ENCODE measurements at places on chromosomes 16 and 17.
A peak's percentile ranks its signal among the peaks of the same experiment; 100 is the strongest.

GRCh38 chr17:77377710-77378235, 237.0 kb downstream of the SEC14L1 start:
- DNase-seq, result no peak

DNA sequence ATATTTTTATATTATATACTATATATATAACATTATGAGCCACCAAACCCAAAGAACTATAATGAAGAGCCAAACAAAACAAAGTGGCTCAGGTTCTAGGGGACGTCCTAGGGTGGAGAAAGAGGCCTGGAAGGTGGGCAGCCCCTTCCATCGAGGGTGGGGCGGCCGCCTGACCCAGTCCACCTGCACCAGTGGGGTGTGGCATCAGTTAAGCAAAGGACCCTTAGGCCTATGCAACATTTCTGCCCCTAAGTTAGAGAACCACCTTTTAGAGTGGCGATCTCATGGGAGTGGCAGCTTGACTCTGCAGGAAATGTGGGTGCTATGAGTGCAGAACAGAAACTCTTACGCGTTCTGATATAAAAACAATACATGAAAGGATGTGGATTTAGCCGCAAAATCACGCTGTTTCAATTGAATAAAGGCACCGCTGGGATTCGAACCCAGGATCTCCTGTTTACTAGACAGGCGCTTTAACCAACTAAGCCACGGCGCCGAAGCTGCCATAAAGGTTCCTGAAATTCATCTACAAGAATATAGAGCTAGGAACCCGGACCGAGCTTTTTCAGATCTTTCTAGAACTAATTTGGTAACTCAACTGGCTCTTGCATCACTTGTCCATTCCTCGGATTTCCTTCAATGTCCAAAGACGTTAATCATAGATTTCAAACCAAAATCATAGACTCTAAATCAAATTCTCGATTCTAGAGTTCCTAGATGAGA, 15.6 kb upstream of the AURKB start:
- DNase-seq, result peak; percentile 20

DNA sequence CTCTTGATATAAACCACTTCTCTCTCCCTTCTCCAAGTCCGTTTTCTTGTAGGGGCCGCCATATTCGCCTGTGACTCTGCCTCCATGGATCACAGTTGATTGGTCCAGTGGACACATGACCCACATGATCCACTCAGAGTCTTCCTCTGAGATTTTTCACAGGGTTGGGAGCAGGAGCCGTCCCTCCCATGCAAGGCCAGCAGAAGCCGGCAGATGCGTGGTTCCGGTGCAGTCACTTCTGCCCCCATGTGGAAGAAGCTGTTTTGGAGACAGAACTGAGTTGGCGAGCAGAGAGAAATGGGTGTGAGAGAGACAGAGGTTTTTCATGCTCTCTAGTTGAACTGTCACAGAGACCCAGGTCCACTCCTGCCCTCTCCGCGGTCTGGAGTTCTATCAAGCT, 83.3 kb downstream of the C16orf95 start:
- DNase-seq, result no peak

DNA sequence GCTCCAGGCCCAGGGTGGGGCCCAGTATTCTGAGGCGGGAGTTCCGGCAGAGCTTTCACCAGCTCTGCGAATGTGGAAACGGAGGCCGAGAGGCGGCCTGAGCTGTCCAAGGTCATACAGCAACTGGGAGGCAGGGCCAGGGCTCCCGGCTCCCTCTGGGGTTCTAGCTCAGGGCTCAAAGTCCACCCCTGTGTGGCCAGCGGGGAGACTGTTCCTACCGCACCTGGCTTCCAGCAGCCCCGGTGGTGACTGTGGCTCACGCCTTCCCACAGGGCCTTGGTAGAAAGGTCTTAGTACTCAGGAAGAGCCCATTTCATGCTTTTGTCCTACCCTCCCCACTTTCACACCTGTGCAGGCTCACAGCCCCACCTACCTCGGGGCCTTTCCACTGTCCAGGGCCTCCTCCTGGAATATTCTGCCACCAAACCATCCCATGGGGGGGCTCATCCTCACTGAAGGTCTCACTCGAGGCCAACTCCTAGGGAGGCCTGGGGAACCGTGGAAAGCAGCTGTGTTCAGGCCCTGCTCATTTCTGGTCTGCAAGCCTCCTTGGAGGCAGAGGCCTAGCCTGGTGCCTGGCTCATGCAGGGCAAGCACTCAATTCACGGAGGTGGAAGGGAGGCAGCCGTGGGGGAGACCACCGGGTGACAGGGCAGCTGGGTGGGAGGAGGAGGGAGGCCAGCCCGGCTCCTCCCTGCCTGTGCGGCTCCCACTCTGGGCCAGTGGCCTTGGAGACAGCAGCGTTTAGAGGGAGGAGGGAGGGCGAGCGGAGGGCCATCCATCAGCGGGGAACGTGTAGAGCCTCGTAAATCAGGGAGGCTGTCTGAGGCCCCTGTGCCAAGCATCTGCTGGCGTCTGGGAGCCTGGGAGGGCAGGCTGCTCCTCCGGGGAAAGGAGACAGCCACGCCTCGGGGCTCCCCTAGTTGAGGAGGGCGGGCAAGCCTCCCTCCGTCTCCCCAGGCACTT, 12.7 kb upstream of the DOC2B start:
- DNase-seq, result no peak

DNA sequence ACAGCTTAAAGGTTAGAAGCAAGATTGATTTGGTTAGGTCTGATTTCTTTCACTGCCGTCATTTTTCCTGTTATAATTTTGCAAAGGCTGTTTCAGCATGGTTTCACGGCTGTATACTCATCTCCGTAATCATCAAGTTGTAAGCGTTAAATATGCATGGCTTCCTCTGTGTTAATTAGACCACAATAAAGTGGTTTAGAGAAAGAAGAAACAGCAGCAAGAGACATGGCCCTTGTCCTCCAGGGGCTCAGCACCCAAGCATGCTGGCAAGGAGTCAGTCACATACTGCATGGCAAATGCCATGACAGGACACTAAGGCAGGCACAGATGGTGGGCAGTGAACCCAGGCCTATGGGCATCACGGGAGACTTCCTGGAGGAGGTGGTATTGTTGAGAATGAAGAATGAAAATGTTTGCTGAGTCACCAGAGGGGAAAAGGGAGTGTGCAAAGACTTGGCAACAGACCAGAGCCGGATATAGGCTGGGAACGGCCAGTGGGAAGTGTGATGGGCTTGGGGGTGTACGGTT, 61.4 kb upstream of the PLCG2 start:
- no peak for DNase-seq

DNA sequence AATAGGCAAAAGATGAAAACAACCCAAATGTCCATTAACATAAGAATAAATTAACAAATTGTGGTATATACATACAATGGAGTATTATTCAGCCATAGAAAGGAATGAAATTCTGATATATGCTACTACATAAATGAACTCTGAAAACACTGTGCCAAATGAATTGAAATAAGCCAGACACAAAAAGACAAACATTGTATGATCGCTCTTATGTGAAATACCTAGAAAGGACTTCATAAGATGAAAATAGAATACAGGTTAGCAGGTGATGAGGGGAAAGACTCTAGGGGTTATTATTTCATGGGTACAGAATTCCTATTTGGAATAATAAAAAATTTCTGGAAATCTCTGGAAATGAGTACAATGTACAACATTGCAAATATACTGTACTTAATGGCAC, 80.2 kb downstream of the BRIP1 start:
- no peak for DNase-seq

GRCh38 chr16:51134269-51134812, 16.7 kb downstream of the SALL1 start:
- no peak for DNase-seq

- DNase-seq, result no peak
Observed at GRCh38 chr17:79255926-79256585, 181.4 kb downstream of the ENGASE start.

DNA sequence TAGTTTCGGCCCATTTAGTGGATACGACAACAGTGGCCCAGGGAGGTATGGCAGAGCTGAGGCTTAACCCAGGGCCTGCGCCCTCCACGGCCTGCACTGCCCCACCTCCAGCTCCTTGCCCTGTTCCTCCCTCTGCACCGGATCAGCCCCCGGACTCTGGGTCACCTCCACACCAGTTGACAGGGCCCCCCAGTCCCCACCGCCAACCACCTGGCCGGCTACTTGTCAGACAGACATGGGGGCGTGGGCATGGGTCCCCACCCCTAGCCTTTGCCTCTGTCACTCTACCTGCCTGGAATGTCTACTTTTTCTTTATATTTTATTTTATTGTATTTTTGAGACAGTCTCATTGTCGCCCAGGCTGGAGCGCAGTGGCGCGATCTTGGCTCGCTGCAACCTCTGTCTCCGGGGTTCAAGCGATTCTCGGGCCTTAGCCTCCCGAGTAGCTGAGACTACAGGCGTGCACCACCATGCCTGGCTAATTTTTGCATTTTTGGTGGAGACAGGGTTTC, 3.0 kb upstream of the ACTG1 start:
- DNase-seq, result no peak

DNA sequence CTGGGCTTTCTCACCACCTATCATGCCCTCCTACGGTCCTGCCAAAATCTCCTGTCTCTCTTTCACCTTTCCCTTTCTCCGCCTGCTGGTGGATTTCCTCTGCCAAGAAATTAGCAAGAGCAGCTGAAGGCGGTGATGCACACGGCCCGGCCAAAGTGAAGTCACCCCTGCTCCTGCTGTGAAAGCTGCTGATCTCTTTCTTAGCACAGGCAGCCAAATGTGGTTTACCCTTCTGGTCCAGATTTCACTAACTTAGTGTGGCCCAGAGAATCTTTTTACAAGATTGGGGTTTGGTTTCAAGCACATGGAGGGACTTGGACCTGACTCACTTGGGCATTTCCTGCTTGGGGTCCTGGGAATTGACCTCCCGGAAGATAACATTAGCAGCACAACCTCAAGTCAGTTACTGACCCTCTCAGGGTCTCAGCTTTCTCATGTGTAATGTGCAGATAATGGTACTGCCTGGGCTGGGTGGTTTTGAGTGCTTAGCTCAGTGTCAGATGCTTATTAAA, 155.7 kb downstream of the SOCS1 start:
- DNase-seq, result no peak

DNA sequence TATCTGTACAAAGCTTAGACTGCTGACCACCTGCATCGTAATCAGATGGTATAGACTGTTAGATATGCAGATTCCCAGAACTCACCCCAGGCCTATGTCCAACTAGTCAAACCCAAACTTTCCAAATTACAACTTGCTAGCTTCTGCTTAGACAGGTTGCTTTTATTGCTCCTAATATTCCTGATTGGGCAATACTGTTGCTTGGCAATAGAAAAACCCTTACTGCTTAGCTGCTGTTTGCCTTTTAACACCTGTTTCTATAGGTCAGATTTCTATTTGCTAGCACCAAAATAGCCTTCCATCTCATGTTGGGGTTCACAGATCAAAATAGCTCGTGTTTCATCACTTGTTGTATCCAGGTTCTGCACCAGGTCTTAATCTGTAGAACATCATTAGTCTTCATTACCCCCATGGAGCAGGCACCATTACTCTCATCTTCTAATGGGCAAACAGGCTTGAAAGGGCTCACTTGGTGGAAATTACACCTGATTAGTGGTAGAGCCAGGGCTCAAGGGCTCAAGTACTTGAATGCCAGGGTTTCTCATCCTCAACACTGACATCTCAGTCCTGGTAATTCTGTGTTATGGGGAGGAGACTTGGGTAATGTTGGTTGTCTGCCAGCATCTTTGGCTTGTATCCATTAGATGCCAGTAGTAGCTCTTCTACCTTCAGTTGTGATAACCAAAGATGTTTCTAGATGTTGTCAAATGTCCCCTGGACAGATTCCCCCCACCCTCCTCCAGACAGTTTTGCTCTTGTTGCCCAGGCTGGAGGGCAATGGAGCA, 2.7 kb downstream of the ZP2 start:
- no peak for DNase-seq

DNA sequence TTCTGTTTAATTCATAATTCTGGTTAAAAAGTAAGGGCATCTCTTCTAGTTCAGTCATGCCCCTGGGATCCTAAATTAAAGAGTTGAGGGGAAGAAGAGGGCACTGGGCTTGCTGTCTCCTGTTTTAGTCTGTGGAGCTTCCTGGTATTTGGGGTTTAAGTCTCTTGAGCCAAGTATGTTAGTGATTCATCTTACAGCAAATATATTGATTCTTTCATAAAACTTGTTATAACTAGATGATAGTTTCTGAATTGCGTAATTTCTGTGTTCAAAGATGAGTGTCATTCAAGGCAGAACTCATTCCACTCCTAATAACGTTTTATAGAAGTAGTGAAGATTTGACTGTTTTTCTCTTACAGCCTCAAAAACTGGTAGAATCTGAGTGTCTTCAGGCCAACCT, 1.7 kb downstream of the TXNDC17 start:
- no peak for DNase-seq

GRCh38 chr17:49217651-49218413, 7.3 kb downstream of the ABI3 start:
- no peak for DNase-seq

GRCh38 chr17:76515274-76515949, 14.2 kb upstream of the RHBDF2 start:
- no peak for DNase-seq

GRCh38 chr16:79954921-79955705, 354.6 kb upstream of the MAF start:
- DNase-seq, result no peak

GRCh38 chr17:82320956-82321927, 3.8 kb upstream of the CD7 start:
- no peak for DNase-seq

DNA sequence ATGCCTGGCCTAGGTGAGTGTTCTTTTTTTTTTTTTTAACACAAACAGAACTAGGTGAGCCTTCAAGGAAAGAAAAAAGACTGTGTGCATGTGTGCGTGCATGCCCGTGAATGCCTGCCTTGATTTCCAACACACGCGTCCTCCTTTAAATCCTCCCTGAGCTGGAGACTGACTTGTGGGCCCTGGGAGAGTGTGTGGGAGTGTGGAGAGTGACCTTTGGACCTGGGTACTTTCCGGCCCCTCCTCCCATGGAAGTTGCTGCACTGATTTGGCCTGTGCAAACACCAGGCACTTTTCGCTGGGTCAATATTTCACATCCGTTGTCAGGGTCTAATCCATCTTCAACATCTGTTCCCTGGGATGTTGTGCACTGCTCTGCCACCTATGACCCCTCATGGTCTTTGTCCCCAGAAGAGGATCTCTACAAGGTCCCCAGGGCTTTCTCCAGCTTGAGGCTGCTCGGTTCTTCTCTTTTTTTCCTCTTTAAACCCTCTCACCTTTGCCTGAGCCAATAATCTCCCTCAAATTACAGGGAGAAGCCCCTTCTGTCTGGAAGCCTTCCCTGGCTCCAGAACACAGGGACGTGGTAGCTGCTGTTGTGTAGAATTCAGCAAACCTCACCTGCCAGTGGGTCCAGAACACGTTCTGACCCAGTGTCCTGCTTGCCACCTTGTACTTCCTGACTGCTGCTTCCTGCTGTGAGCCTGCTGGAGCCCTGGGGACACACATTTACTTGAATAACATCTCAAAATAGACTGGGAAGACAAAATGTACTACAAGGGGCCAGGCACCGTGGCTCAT, 20.8 kb upstream of the ATP5MC1 start:
- no peak for DNase-seq

DNA sequence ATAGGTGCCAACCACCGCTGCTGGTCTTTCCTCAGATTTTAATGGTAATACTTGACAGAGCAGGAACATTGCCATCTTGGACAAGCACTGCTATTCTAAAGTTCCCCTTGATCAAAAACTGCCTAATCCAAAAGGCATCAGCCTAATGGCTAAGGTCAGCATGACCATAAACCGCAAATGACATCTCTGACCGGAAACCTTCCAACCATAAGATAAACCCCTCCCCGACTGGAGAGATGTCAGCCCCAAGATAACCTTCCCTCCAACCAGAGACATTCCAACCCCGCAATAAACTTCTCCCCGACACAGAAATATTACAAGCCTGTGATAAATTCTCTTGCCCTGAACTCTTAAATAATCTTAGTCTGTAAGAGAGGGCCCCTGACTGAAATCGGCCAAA, 7.4 kb upstream of the DHX40 start:
- no peak for DNase-seq
